Stimulated activated CD8-positive, alpha-beta memory T cell treated with anti-CD3 and anti-CD28 coated beads, Interleukin-2, amount 100 ng/mL, for 1 hour (primary cell): ENCODE measurements at places on chromosomes 12 and 14.

DNA sequence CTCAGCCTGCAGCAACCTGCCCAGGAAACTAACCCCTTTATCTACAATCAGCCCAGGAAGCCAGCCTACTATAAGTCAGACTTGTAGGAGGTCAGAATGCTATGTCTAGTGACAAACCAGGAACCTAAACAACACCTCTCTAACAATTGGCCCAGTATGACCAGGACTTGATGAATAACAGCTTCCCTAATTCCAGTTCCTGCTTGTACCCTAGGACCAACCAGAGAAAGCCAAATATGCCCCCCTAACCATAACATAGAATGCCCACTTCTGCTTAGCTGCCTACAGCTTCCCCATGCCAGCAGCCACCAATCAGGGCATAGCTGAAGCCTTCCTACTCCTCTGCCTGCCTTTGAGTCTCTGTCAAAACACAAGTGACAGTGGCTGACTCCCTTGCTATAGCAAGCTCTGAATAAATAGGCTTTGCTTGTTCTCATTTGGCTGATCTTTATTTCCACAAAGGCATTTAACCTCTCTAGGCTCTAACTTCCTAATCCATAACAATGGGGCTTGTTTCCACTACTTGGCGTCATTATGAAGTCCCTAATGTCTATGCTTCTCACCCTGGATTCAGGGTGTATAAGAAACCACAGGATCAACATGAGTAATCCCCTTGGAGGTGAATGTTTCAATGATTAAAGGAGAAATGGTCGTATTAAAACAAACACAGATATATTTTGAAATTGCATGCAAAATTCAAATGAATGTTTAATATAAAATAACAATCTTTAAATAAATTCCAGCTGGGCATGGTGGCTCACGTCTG, 220.2 kb downstream of the ANO6 start:
- no peak for DNase-seq

- no peak for DNase-seq
Measured at GRCh38 chr12:129331356-129332085, 478.2 kb downstream of the GLT1D1 start.

- no peak for DNase-seq
Measured at GRCh38 chr12:728781-729180, 23.6 kb upstream of the WNK1 start.

- no peak for DNase-seq
Measured at GRCh38 chr14:19828314-19828713, 24.7 kb downstream of the OR4N2 start.

- DNase-seq: no peak
Measured at GRCh38 chr14:66076176-66076575, 410.0 kb upstream of the CCDC196 start.

GRCh38 chr12:74620921-74621320, 83.3 kb downstream of the ATXN7L3B start:
- no peak for DNase-seq

DNA sequence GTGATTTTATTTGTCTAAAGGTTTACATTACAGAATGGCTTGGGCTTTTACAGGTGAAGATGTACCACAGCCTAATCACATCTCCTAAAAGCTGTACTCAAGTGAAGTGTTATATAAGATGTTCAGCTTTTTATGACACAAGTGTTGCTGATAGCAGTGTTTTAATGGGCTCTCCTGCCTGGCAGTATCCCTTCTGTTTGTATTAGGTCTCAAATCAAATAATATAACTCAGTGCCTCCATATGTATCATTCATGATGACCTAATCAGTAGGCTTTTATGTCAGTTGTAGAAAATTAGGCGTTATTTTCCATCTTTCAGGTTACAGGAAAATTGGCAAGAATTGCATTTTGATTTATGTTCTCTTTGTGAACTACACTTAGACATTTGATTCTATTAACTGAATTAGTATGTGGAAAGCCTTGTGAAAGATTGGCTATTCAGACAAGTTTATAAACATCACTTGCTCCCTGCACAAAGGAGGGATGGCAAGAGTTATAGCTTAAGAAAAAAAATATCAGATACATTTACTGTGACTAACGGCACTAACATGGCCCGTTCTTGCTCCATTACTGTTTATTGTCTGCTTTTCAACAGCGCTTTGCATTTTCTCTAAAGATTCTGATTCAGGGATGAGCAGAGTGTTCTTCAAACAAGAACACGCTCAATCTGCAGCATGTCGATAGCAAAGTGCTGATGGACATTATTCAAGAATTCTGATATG, 143.7 kb upstream of the DIO2 start:
- no peak for DNase-seq

GRCh38 chr14:40987481-40987880, 619.2 kb upstream of the LRFN5 start:
- no peak for DNase-seq

GRCh38 chr12:78888568-78888967, 24.0 kb downstream of the SYT1 start:
- DNase-seq: no peak

- no peak for DNase-seq
Measured at GRCh38 chr12:104566244-104566993, 109.7 kb downstream of the CHST11 start.

DNA sequence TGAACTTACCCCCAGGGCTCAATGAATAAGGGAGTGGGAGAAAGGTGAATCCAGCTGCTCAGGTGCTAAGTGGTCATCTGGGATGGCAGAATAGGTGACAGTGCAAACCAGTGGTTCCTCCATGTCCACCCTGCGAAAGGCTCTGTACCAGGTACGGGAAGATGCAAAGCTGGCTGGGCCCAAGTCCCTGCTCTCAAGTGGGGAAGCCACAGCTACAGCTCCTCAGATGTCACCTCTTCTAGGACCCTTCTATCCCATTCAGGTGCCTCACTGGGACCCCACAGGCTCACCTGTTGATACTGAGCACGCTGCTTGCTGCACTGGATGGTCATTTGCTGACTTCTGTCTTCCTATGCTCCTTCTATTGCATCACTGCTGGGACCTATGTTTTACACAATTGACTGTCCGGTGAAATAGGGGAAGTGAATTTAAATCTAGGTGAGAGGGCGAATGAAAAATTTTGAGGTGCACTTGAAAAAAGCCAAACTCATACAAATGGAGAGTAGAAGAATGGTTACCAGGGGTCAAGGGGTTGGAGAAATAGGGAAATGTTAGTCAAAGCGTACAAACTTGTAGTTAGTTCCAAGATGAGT, 20.3 kb upstream of the PPP4R4 start:
- DNase-seq: no peak

- DNase-seq: no peak
Measured at GRCh38 chr14:55303691-55304145, 32.5 kb downstream of the FBXO34 start.

- no peak for DNase-seq
Measured at GRCh38 chr14:71591231-71591630, 341.0 kb upstream of the RGS6 start.

- no peak for DNase-seq
Measured at GRCh38 chr12:104834607-104835006, 123.5 kb downstream of the SLC41A2 start.

DNA sequence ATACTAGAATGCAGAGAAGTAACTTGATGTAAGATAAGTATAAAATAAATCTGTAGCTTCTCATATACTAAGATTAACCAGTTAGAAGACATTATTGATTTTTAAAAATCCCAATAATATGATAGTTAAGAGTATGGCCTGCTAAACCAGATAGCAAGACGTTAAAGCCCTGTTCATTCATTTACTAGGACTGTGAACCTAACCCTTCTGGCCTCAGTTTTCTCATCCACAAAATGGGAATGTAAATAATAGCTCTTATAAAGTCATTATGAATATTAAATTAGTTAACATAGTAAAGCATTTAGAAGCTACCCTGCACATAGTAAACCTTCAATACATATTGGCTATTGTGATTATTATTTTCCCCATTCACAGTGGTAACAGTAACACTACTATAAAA, 6.0 kb upstream of the PRMT5 start:
- DNase-seq: no peak

GRCh38 chr14:77272261-77272660, 1.3 kb upstream of the NGB start:
- DNase-seq: no peak

- DNase-seq: no peak
Measured at GRCh38 chr12:48016373-48017020, 12.2 kb upstream of the COL2A1 start.

DNA sequence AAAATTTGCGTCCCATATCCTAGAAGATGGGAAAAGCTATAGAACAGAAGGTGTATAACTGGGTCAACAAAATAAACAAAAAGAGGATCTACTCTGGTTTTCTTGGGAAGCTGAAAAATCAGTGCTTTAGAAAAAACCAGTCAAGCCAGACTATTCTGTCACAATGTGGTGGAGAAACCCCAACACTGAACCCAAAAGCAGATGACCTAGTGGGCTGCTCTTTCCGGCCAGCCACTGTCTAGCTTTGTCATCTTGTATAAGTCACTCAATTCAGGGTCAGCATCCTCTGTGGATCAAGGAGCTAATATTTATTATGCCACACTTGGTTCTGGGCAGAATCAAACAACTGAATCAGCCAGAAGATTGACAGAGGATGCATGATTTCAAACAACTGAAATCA, 26.6 kb upstream of the TMCC3 start:
- DNase-seq: no peak

DNA sequence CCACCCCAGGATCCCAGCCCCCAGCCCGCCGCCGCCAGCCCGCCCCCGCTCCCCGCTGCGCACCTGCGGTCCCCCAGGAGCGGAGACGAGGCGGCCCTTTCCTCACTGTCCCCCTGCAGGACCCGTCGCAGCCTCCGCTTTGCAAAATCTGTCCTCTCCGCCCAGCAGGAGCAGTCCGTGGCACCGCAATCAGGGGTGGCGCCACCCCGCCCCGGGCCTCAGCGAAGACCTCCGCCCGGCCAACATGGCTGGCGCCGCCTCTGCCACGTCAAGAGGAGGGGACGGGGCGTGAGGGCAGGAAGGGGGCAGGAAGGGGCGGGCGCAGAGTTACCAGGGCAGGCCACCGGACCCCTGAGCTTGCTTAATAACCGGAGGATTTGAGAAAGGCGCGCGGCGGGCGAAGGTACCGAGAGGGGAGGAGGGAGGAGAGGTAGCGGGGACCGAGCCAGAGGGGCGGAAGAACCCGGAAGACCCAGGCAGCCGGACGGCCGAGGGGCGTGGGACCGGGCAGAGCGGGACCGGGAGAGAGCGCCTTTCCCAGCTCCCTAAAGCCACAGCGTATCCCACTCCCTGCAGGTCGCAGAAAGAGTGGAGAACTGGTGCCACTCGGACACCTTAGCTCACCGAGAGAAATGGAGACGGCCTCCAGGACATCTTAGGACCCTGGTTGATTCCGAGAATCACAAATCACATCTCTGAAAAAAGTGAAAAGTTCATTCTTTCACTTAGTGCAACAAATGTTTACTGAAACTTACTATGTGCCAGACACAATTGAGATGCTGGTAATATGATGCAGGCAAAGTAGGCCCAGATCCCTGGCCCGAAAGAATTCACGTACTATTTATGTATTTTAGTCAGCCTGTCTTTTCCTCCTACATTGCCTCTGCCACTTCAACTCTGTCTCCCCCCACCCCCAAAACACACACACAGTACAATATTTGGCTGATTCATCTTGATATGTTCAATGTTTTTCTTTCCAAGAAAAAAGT, at the start of gene SEC23A:
TSS of gene SEC23A (minus strand) at position 267 of the 989 bp plus-strand sequence. CDS start 7,117 bp downstream, outside the sequence.
- DNase-seq: peak; percentile 60

- DNase-seq: no peak
Measured at GRCh38 chr12:5733136-5733755, 211.8 kb downstream of the ANO2 start.

DNA sequence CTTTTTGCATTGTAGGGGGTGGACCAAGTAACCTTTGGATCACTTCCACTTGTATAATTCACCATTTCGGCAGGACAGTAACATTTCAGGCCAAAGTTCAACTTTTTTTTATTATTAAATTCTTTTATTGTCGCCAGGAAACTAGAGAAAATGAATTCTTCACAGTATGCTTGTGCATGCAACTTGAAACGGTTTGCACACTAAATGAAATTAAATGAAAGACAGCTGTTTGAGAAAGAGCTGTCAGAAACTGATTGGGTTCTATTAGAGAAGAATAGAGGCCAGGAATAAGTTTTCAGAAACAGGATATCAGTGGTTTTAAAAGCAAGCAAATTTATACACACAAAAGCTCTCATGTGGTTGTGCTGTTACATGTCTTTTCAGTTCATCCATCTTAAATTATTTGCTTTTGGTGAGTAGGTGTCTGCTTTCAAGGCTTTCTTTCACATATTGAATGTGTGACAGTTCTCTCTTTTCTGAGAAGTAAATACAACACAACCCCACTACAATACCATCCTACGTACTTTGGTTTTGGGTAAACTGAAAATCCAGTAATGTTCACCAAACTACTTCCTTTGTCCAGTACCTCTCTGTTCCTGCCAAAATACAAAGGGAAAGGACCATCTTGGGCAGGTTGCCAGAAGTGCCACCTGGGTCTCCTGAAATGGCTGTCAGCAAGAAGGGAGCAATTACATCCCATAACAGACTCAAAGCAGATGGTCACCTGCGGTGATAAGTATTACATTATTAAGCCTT, 291.7 kb downstream of the RAD51B start:
- DNase-seq: no peak

- DNase-seq: no peak
Measured at GRCh38 chr14:65237023-65237814, 134.9 kb upstream of the MAX start.

DNA sequence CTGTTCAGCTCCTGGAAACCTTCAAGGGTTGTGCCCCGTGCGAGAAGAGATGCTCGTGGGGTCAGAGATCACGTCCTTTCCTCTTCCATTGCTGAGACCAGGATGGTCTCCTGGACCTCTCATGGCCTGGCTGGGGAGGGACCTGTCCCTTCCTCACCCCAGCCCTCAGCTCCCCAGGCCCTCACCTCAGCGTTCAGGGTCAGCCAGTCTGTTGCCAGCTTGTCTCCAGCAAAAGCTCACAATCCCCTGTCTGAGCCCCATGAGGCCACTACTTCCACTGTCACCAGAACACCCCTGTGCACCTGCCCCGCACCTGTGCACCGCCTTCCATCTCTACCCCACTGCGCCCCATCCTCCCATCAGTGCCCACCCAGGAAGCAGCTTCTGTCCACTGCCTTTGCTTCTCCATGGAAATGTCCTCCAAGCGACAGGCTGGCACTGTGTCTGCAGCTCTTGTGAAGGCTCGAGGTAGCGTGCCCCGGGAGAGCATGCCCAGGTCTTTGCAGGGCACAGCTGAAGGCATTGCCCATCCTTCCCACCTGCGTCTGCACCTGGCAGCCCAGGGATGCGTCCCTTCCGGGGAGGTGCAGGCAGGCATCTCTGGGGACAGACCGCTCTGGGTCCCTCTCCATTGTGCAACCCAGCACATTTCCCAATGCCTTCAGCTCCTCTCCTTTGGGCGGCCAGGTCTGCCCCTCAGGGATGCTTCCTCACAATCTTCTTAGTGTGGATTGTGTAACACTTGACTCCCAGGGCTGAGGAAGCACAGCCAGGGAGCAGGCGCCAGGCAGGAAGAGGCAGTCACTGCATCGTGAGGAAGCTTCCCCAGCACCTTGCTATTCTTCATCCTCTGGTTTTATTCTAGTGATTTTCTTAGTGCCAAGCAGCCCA, 179.6 kb downstream of the ADGRD1 start:
- DNase-seq: no peak

- DNase-seq: peak; percentile 45
Measured at GRCh38 chr14:51780006-51780692, 80.3 kb upstream of the GNG2 start.
